WERI-Rb-1 (cell line): ENCODE measurements at places on chromosomes 4 and X.

GRCh38 chr4:70759126-70759525 lies 37.4 kb downstream of the RUFY3 start:
- DNase-seq = no peak

DNA sequence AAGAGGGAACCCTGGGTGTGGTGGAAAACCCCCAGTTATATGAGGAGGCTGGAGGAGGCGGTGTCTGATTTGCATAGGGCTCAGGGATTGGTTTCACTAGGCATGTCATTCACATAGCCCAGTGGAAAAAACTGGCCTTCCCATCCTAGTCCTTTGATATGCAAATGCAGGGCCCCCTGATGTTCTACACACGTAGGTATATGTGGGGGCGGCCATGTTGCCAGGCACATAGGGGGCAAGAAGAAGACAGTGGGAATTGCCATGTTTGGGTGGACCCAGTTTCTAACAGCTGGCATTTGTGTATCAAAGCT lies 34.0 kb upstream of the ENPP6 start:
- DNase-seq = no peak

GRCh38 chr4:24968992-24969391 lies 56.1 kb upstream of the CCDC149 start:
- no peak for DNase-seq

DNA sequence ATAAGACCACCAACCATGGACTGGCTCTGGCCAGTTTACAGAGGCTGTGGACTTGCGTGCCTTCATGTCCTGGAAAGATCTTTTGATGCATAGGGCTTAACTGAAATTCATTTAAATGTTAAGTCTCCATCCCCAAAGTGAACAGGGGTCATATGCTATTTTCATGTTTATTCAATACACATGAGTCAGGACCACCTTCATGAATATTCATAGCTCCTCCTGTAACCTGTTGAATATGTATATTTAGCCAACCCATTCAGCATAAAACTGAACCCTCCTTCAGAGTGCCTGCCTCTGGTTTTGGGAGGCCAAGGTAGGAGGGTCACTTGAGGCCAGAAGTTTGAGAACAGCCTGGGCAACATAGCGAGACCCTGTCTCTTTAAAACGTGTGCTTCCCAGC lies 7.1 kb downstream of the CTPS2 start:
- DNase-seq = no peak

DNA sequence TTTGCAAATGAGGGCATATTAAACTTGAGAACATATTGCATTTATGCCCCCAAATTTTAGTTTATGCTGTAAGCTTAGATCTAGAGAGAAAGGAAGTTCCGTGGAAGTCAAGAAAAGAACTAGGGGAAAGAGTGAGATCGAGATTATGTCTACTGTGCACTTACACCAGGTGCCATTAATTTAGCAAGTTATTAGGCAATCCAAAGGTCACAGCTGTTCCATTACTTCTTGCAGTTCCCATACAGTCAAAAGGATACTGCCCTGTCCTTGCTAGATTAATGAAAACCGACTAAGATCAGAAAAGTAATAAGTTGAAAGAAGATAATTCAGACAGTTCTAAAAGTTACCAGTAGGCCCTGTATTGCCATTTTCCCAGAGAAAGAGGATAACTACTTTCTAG lies 49.3 kb upstream of the SLC7A11 start:
- no peak for DNase-seq

DNA sequence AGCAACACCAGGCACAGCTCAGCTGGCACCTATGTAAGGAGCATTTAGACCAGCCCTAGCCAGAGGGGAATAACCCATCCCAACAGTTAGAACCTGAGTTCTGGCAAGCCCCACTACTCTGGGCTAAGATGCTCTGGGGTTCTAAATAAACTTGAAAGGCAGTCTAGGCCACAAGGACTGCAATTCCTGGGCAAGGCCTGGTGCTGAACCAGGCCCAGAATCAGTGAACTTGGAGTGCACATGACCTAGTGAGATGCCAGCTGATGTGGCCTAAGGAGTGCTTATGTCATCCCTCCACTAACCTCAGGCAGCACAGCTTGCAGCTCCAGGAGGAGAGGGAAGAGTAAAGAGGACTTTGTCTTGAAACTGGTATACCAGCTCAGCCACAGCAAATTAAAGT lies 7.6 kb upstream of the PRRG3 start:
- peak; percentile 39 for DNase-seq

GRCh38 chr4:79687006-79687405 lies 279.0 kb upstream of the GK2 start:
- no peak for DNase-seq

- DNase-seq = no peak
Observed at GRCh38 chrX:107996124-107996523, 14.0 kb upstream of the TEX13B start.

GRCh38 chr4:147477439-147477838 lies 3.5 kb upstream of the EDNRA start:
- DNase-seq = no peak
